ENCODE measurements at places on chromosomes 6 and 20.

GRCh38 chr6:166027761-166028160, 139.9 kb downstream of the TBXT start:
- no peak for DNase-seq

GRCh38 chr20:7147220-7147601, 379.7 kb downstream of the BMP2 start:
- no peak for DNase-seq

- DNase-seq, result no peak
Measured at GRCh38 chr20:63525971-63526370, 5.4 kb downstream of the PPDPF start.

- DNase-seq, result no peak
Measured at GRCh38 chr6:394641-395289, 3.2 kb downstream of the IRF4 start.

- peak; percentile 25 for DNase-seq
Measured at GRCh38 chr6:28589234-28589956, 63.7 kb downstream of the GPX5 start.

GRCh38 chr6:112437058-112437457, 89.9 kb downstream of the RFPL4B start:
- no peak for DNase-seq

- no peak for DNase-seq
Measured at GRCh38 chr20:50673466-50674137, 17.7 kb downstream of the RIPOR3 start.

DNA sequence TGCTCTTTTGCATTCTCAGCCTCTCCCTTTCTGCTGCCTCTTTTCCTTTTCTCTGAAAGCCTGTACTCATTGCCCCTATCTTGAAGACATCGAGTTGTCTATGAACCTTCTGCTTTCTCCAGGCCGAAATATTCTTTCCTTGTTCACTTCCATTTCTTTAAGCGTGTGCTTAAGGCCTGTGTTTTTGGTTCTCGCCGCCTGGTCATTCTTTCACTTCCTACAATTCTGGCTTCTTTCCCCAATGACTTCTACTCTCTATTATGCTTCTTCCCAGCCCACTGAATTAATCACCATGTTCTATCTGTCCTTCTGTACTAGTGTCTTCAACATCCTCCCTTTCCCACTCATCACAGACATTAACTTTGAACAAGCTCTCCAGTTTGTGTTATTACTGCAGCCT, 69.6 kb downstream of the C6orf52 start:
- DNase-seq, result no peak

GRCh38 chr6:7073082-7073820, 34.5 kb upstream of the RREB1 start:
- no peak for DNase-seq

- DNase-seq, result no peak
Measured at GRCh38 chr6:56531839-56532595, 110.7 kb downstream of the DST start.

- no peak for DNase-seq
Measured at GRCh38 chr6:22697306-22697705, 127.9 kb downstream of the HDGFL1 start.

DNA sequence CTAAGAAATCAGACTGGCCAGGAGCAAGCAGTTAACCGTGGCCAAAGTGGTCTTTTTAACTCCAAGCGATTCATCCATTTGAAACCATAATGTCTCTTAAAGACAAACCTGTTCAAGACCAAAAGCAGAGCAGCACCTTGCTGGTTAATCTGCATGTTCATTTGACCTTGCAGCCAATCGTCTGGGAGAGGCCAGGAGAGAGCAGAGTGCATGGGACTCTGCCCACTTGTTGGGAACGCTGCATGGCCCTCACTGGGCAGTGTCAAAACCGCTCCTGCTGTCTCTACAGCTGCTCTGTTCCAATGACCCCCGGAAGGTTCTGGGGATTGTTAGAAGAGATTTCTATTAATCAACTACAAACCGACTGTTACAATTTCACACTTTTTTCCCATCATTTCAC, 79.6 kb downstream of the OLIG3 start:
- no peak for DNase-seq

DNA sequence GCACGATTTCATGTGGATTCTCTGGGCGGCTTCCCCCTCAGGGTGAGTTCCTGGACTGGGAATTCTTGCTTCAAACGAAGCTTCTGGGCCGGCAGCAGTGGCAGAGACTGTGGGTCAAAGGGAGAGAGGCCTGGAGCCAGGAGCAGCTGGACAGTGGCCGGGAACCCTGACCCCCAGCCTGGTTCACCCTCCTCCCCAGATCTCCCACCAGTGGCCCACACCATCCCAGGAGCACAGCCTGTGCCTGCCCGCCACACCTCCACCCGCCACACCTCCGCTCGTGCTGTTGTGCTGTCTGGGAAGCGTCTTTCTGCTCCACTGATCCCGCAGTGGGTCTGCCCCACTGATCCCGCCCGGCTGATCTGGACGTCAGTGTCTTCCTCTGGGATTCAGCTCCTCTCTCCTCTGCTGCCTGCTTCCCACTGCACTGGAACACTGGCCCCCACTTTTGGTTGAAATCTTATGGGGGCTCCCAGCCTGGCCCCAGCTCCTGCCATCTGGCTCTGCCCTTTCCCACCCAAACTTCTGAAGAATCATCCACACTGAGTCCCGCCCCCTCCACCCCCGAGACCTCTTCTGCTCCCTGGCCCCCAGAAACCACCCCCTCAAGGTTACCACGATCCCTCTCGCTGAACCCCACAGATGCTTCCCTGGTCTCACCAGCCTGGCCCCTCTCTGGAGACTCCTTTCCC, 9.8 kb downstream of the ZBP1 start:
- DNase-seq, result no peak

DNA sequence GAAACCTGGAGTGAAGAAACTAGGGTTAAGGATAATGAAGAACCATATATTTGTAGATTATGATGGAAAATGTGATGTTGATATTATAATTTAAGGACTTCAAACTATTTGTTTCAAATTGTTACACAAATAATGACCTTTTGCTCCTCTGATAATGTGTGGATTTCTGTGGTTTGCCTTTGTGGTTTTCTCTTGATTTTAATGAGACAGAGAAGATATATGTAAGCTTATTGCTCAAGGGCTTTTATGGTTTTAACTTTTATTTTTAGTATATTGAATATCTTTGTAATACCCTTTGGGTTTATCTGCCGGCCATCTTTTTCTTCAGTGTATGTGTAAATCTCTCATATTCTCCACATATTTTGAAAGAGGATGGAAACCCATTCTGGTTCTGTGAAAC, 362.3 kb downstream of the RIMS1 start:
- DNase-seq, result no peak

DNA sequence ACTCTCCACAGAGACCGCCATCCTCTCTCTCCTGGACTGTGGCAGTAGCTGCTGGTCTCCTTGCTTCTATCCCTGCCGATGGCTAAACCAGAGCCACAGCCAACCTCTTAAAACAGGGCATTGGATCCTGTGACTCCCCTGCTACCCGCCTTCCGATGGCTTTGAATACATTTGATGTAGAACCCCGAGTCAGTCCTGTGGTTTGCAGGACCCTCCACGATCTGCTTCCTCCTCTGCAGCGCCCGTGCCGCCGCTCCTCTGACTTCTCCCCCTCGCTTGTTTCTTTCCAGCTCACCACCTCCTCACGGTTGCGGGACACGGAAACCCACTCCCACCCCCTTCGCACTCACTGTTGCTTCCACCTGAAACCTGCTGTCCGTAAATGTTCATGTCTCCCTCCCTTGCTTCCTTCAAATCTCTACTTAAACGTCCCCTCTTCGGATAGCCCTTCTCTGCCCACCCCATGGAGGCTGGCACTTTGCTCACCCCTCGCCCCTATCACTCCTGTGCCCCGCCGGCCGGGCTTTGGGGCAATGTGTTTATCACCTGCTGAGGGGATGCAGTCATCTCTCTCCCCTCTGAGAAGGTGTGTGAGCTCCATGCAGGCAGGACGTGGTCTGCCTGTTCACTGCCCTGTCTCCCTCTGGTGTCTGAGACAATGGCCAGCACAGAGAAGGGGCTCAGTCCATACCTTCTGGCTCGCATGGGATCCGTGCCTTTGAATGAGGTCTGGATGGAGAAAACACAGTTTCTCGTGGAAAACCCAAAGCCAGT, 67.8 kb downstream of the GFOD1 start:
- no peak for DNase-seq

DNA sequence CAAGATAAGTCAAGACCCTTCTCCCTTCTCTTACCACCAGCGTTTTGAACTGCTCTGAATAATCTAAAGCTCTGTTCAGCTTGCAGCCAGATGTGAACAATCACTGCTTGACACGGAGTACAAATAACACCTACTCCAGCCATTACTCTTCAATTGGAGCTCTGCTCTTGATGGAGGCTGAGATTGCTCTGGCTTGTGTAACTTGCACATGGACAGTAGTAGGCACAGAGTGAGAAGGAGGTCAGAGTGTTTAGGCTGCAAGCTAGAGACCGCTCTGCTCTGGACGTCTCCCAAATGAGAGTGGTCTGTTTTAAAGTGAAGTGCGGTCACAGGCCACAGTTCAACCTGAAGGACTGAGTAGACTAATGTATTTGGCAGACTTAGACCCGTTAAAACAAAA, 158.3 kb downstream of the HDGFL1 start:
- no peak for DNase-seq

DNA sequence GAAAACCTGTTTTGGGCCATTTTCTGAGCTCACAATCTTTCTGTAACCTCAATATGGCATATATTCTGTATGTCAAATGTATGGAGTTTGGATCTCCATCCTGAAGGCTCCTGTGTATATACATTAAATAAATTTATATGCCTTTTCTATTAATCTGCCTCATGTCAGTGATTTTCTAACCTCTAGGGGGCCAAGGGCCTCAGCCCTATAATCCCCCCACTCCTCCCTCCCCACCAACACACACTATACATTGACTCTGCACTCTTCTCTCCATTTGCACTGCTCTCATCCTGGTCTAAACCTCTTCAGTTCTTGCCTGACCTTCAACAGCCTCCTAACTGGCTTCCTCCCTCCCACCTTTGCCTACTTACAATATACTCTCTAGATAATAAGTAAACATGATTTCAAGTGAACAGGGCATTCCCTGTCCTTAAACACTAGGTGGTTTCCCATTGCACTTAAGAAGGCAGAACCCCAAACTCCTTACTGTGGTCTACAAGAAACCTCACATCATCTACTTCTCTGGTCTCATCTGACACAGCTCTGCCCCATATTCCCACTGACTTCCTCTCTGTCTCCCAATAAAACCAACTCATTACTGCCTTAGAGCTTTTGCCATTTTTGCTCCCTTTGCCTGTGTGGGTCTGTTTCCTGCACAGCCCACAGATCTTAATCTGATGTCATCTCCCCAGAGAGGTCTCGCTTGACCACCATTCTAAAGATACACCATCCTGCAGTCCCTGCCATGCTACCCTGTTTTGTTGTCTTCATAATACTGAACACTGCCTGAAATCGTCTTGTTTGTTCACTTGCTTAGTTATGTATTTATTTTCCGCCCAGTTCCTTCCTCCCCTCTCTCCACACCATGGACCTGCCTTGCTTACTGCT, 213.7 kb downstream of the SYNE1 start:
- no peak for DNase-seq

- DNase-seq, result no peak
Measured at GRCh38 chr6:115986026-115986425, 74.7 kb downstream of the FRK start.

- no peak for DNase-seq
Measured at GRCh38 chr6:91569071-91569470, 982.2 kb upstream of the MAP3K7 start.

GRCh38 chr6:33380272-33380981, 11.2 kb upstream of the KIFC1 start:
- no peak for DNase-seq

GRCh38 chr6:14542670-14543366, 425.2 kb downstream of the CD83 start:
- no peak for DNase-seq
